Amniotic stem cell (primary cell): ENCODE measurements at places on chromosomes 3 and 15.

DNA sequence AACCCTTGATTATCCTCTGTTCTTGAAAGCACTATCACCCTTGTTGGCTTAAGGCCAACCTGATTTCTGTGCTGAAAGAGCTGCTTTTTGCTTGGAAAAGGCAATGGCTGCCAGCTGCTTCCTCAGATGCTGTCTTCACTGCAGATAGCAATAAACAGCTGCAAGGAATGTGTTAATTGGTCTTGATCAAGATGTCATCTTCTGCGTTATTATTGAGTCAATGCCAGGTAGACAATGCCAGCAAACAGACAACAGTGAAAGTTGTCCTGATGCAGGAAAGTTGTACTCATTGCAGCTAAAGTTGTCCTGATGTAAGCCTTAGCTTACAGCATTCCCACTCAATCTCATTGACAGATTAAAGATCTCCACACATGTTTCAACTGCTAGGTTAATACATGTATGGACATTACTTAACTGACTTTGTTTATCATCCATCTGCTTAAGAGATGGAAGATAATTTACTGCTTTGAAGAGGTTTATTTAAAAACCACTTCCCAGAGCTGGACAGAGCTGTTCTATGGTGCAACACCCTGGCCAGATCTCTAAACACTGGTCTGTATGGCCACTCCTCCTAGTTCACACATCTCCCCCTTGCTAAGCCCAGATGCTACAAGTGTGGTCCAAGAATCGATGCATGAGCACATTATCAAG is 251.0 kb upstream of the MCTP2 start:
- no peak for DNase-seq

DNA sequence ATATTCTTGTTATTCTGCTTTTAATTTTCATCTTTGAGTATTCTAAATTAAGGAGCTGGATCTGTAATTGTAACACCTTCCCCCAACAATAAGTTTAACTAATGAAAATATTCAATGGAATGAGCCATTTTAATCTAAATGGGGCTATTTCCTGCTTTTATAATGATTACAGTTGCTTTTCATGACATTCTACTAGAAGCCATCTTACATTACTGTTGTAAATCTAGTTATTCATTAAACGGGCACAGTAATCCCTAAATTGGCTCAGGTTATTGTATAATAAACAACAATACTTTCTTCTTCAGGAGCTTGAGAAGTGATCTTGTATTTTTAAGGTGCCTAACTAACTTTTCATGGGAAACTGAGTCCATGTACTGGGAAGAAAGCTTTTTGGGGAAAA is 8.5 kb downstream of the FLNB start:
- no peak for DNase-seq

- no peak for DNase-seq
These were observed 22.9 kb upstream of the PRICKLE2 start for GRCh38 chr3:64247991-64248646.

GRCh38 chr3:174931473-174932353 is 72.6 kb downstream of the NAALADL2 start:
- no peak for DNase-seq

DNA sequence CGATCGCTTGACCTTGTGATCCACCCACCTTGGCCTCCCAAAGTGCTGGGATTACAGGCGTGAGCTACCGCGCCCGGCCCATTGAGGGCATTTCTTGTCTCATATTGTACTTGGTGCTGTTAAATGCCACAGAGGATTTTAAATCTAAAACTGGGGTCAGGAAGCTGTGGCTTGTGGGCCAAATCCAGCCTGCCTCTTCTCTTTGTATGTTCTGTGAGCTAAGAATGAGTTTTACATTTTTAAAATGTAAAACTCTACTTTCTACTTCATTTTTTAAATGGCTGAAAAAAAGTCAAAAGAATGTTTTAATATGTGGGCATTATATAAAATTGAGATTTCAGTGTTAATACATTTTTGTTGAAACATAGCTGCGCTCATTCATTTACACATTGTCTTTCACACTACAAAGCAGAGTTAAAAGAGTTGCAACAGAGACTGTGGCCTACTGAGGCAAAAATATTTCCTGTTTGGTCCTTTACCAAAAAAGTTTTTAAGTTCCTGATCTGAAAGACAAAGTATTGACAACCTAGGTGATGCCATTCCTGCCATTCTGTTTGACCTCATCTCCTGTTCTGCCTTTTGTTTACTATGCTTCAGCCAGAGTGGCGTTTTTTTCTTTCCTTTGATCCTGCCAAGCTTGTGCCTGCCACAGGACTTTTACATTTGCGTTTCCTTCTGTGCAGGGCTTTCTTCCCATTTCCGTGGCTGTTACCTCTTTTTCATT is 50.4 kb downstream of the PDCD6IP start:
- no peak for DNase-seq

DNA sequence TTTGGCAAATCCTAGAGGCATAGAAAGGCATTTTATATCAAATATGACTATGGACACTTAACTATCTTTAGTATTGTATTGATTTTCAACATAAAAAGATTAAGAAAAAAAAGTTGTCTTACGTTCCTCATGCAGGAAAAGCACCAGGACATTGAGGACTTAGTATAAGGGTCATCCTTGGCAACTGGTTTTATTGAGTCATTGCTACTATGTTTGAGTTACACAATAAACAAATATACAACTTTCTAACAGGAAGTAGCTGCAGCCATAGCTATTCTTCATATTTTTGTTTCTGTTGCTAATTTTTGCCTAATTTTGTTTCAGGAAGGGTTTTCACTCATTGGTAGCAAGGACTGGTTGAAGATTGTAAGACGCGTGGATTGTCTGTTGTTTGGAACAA is 93.0 kb downstream of the NPTN start:
- DNase-seq: no peak

DNA sequence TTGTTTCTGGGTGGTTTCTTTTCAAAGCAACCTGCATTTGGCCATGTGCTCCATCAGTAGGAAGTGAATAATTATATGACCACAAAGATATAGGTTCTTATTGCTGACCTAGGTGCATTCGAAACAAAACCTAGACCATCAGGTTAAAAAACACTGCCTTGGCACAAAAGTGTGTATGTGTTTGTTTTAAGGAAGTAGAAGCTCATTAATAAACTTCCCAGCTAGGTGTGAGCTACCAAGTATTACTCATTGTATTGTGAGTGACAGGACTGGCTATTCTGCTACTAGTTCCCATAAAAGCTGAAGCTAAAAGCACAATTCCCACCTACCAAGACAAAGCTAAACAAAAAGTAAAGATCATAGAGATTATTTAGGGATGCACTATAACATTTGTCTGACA is 168.2 kb downstream of the TP63 start:
- DNase-seq: no peak

DNA sequence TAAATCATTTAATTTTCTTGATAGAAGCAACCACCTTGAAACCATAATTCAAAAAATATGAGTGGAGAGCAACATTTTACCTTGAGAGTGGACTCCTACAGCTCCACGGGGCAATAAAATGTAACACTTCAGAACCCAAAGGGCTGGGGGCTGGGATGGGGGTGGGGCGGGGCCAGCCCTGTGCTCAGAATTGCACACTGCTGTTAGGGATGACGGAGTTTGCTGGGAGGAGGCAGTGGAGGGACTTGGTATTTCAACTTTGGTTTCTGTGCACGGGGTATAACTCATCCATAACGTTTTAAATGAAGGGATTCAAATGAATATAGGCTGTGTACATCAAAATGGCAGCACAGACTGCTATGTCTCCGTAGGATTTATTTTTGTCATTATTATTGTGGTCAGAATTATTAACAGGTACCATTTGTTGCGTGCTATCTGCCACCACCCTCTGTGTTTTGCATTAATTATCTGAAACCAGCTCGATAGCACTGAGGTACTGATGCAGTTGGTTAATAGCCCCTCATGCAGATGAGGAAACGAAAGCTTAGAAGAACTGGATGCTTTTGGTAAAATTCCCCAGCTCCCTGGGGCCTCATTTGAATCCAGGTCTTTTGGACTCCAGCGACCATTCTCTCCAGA is 29.4 kb upstream of the WNT5A start:
- DNase-seq: no peak

- DNase-seq: no peak
These were observed 565.5 kb downstream of the PDCD6IP start for GRCh38 chr3:34363881-34364280.

- DNase-seq: no peak
These were observed 169.5 kb downstream of the ATP10A start for GRCh38 chr15:25693321-25694238.

GRCh38 chr3:155190691-155191090 is 102.8 kb downstream of the STRIT1 start:
- DNase-seq: no peak

GRCh38 chr15:77822631-77823230 is 190.0 kb upstream of the LINGO1 start:
- DNase-seq: no peak

DNA sequence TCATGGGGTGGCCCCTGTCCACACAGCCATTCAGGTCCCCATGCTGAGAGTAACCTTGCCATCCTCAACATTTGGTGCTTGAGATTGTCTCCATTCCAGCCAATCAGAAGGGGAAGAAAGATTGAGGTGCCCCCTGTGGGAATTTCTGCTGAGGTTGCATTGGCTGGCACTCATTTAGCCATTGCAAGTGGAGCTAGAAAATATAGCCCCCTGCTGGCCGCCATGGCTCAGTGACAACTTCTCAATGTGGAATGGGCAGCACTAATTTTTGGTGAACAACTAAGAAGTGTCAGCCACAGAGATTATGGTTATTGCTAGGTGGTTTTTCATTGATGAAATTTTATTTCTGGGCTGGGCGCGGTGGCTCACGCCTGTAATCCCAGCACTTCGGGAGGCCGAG is 22.0 kb downstream of the COL6A6 start:
- DNase-seq: no peak

DNA sequence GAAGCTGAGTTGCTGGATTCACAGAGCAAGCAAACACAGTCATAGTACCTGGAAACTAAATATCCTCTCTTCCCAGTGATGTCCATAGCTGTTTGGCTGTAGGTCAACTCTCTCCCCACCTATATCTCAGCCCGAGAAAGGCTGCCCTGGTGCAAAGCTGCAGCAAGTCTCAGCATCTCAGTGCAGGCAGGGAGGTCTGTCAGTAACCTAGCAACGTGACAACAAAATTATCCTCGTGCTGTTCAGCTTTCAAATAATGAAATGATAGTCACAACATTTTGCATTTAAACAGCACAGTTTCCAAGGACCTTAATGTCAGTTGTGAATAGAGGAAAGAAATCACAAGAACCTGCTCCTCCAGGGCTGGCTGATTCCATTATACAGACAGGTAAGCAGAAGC is 83.6 kb downstream of the CHST2 start:
- no peak for DNase-seq

DNA sequence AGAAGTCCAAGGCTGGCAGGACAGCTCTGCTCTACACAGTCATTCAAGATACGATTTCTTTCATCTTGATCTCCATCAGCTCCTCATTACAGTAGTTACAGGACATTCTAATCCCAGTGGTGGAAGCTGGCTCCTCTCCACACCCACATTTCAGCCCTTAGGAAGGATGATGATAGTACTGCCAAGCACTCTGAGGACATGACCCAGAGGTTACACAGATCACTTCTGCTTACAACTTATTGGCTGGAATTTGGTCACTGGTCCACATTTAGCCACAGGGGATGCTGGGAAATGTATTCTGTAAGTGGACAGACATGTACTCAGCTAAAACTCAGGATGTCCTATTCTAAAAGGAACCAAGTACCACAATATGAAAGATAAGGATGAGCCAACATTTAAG is 77.1 kb downstream of the IQCH start:
- DNase-seq: no peak

GRCh38 chr3:178244733-178245709 is 291.2 kb upstream of the KCNMB2 start:
- no peak for DNase-seq

- no peak for DNase-seq
These were observed 179.8 kb downstream of the MEX3B start for GRCh38 chr15:81865850-81866537.

DNA sequence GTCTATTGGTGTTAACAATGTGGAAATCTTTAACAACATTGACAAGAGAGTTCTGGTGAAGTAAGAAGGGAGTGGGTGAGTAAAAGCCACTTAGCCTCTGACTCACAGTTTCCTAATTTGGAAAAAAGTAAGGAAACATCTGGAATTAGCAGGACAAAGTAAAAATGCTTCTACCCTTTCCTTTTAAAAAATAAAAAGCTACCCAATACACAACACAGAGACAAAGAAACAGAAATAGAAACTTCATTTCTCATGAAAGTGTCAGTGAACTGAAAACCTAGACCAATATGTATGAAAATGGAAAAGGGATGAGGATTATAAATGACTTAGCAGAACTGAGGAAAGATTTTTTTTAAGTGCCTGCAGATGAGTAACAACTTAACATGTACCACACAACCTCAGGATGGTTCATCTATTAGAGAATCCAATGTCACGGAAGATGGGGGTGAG is 65.4 kb downstream of the SSR3 start:
- DNase-seq: no peak

DNA sequence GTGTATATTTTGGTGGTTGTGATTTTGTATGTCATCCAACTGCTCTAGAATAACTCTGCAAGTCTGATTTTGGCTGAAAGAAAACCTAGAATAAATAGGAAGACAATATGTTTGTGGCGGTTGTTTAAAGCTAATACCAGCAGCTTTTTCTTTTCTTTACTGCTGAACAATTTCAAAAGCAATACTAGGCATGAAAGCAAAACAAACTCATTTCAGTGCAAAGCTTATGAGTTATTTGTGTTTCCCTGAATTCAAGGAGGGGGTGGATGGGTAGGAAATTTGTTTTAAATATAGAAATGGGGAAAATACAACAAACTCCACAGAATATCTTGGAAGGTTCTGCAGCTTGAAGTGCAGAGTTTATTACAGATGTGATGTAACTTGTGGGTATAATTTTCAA is 1041.9 kb upstream of the NR2F2 start:
- no peak for DNase-seq

DNA sequence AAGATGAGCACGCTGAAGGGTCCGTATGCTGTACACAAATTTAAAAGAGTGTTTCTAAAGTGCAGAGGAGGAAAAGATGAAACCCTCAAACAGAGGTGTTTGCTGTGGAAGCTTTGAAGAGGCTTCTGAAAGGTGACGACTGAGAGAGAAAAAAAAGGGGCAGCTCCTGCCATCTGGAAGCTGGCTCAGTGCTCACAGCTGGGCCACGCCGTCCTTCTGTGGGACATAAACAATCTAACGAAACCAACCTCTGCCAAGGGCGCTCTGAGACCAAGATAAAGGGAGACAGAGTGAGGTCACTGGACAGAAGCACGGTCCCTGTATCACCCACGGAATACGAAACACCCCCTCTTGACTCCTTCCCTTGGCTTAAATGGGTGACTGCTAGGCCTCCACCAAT is 96.3 kb upstream of the SLC6A6 start:
- no peak for DNase-seq

GRCh38 chr15:90860450-90860849 is 7.9 kb upstream of the FURIN start:
- DNase-seq: no peak

DNA sequence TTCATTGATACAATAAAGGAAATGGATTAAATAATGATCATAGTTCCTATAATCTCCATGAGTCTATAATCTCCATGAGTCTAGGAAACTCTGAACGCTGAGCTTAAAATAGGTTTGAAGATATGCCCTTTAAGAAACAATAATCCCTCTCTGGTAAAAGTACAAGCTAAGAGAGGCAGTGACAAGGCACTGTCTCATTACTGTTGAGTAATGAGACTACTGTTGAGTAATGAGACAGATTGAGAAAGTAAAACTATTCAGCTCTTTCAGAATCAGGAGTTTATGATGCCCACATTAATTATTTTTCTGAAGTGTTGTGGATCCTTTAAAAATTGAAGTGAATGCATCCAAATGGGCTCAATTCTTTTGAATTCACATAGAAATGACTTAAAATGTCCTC is 235.5 kb upstream of the THRB start:
- no peak for DNase-seq

- no peak for DNase-seq
These were observed 18.6 kb downstream of the ARRDC4 start for GRCh38 chr15:97979140-97979520.
